ENCODE measurements at places on chromosomes 16 and 17.

GRCh38 chr17:14298947-14299279, 2.0 kb upstream of the HS3ST3B1 start:
- no peak for DNase-seq

DNA sequence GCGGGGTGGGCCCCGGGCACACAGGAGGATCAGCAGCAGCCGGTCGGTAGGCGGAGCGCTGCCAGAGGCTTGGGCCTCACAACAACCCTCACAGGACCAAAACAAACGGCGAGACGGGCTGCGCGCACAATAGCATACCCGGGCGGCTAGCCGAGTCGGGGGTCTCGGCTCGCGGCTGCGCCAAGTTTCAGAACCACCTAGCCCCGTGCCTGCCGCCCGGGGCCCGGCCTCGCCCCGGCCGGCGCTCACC, 732 bp downstream of the ULK2 start:
- peak; percentile 61 for DNase-seq

- DNase-seq = peak; percentile 43
Measured at GRCh38 chr17:71825687-71826086, 295.1 kb upstream of the SOX9 start.

- peak; percentile 48 for DNase-seq
Measured at GRCh38 chr17:2892305-2892971, 96.2 kb downstream of the RAP1GAP2 start.

- DNase-seq = peak; percentile 45
Measured at GRCh38 chr17:13996748-13997147, 72.6 kb upstream of the COX10 start.

GRCh38 chr17:78970834-78971755, 8.6 kb downstream of the LGALS3BP start:
- peak; percentile 61 for DNase-seq

All from AG10803 (cell line).